Muscle of arm (tissue), 14 donors: ENCODE measurements at places on chromosomes 12 and 14.
A peak's percentile ranks its signal among the peaks of the same experiment; 100 is the strongest.

DNA sequence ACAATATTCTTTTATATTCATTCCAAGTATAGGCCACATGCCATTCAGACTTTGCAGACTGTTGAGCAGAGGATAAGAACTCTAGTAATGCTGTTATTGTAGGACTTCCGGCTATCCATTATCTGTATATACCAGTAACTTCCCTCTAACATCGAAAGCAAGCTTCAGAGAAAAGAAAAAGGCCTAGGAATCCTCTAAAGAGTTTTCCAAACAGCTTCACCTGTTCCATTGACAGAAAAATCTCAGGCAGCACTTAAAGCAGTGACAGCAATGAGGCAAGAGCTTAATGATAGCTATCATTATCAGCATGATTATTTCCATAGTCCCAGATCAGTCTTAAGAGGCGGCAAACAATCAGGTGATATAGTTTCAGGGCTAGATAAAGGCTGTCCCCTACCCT, 1.8 kb downstream of the CPNE8 start:
- DNase-seq, result no peak

DNA sequence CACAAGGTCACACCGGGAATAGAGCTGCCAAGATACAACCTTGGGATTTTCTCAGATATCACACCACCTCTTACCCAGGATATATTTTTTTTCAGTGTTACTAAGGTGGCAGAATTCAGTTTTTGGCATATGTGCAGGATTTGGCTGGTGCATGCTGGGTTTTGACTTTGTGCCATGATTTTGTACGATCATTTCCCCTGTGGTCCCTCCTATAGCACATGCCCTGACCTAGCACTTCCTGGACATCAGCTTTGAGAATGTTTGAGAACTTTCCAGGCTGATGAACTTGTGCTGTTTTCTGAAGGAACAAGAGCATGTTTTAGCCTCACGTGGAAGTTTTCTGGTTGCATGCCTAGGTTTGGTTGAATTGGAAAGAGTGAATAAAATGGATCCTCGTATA, 11.0 kb upstream of the TBPL2 start:
- DNase-seq, result no peak

GRCh38 chr12:51705450-51705849, 114.4 kb downstream of the SCN8A start:
- DNase-seq, result no peak

DNA sequence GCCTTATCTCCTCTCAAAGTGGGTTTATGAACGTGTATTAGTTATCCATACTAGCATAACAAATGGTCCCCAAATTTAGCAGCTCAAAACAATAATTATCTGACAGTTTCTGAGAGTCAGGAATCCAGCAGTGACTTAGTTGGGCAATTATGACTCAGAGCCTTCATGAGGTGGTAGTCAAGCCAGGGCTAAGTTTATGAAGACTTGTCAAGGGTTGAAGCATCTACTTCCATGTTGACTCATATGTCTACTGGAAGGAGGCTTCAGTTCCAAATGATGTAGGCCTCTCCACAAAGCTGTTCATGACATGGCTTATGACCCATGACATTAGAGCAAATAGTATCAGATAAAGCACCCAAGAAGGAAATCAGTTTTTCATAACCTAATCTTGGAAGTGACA, 73.2 kb downstream of the IPO8 start:
- no peak for DNase-seq

GRCh38 chr12:988646-989045, 2.4 kb upstream of the ERC1 start:
- no peak for DNase-seq

GRCh38 chr12:111454716-111455447, 49.2 kb downstream of the SH2B3 start:
- DNase-seq, result no peak

DNA sequence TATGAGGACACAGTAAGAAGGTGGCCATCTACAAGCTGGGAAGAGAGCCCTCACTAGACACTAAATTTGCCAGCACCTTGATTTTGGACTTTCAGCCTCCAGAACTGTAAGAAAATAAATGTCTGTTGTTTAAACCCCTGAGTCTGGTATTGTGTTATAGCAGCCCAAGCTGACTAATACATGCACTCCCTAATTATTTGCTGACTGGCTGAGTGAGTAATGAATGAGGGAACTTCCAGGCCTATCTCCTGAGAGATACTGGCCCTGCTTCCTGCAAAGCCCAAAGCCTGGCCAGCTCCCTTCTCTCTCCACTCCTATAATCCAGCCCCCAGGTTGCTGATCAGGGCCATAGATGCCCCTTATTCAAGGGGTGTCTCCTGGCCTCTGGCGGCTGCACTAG, 120.0 kb upstream of the NOS1 start:
- no peak for DNase-seq

DNA sequence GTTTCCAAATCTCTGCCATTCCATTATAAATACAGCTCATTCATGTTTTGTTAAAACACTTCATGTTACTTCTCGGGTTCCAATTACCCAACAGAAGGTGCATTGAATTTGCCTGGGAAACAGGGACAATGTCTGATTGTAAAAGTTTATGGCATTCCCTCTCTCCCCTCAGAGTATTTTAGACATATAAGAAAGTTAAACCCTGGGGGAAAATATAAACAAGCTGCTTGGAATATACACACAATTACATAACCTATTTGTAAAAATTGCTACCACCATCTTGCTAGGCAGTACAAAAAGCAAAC, 60.0 kb downstream of the BTG1 start:
- no peak for DNase-seq

GRCh38 chr12:120229071-120229486, 28.2 kb upstream of the RPLP0 start:
- DNase-seq, result no peak

DNA sequence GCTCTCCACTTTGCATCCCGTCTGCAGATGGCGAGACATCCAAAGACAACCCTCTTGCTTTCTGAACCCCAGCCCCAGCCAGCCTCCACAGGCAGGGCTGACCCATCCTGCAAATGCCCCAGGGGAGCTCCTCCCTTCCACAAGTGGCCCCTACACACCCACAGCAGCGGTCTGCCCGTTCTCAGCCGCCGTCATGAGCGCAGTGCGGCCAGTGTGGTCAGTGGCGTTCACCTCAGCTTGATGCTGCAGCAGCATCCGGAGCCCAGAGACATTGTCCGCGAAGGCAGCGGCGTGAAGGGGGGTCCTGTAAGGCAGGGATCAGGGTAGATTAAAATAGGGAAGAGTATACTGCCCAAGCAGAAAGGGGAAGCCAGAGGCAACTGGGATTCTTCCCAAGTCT, 13.7 kb downstream of the ANKRD52 start:
- no peak for DNase-seq

- peak; percentile 72 for DNase-seq
Measured at GRCh38 chr12:30874455-30875321, 51.9 kb upstream of the TSPAN11 start.

GRCh38 chr12:102570256-102570655, 89.9 kb upstream of the IGF1 start:
- no peak for DNase-seq

DNA sequence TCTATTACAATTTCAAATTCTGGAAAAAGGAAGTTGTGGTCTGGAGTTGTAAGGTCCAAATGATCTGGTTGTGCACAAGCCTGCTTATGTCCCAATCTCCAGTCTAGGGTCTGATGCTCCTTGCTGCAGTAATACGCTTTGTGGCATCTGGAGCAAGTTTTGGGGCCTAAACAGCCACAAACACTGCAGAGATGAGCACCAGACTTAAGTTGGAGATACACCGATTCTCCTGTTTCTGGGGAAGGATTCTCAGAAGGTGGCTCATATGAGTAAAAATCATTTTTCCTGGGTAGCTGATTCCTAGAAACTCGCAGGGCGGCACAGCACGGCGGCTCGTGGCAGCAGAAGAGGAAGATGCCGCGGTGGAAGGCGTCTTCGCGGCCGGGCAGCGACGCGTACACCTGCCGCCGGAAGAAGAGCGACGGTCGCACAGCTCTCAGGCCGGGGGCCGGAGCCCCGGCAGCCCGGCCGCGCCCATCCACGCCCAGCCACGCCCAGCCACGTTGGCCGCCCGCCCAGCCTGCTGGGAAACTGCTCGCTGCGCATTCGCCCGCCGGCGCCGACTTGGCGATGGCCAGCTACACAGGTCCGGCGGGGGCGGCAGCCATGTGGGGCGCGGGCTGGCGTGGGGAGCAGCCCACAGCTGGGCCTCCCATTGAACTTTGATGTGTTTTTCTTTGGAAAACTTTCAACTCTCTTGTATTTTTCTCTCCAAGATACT, 129.0 kb downstream of the ASCL4 start:
- DNase-seq, result no peak

- no peak for DNase-seq
Measured at GRCh38 chr14:96065661-96066459, 26.7 kb downstream of the C14orf132 start.

GRCh38 chr14:69797573-69798338, 715 bp upstream of the SLC10A1 start:
- no peak for DNase-seq

GRCh38 chr12:84842406-84843013, 70.1 kb downstream of the SLC6A15 start:
- peak; percentile 64 for DNase-seq

- DNase-seq, result peak; percentile 66
Measured at GRCh38 chr12:89384050-89384758, 31.9 kb upstream of the DUSP6 start.

- no peak for DNase-seq
Measured at GRCh38 chr14:90571149-90571947, 174.5 kb downstream of the CALM1 start.

DNA sequence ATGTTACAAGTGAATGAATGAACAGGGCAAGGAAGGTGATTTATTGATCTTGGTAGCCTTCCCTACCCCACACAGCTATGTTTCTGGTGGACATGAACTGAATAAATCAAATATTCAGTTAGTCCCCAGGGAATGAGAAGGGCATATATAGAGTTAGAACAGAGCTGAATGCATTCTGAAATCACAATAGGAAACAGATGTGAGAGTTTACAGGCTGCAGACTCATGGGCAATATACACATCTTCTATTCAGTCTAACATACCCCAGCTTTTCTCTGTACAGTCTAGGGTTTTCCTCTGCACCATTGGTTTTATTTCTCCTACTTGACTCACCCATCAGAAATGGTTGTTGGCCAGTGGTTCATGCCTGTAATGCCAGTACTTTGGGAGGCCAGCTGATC, 7.3 kb upstream of the STX2 start:
- no peak for DNase-seq

DNA sequence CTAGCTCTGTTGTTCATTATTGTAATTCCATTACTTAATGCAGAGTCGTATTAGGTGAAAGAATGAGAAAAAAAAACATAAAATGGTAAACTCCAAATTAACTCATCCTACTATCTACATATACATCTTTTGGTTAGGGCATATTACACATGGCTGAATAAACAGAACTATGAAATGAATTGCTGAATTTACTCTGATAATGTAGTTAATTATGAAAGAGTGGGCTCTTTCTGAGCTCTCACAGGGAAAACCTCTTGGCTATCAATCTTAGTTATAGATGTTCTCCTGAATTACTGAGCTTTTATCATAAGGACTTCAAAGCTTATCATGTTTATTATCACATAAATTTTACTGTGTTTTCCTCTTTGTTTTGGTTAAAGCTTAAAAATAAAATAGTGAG, 798.5 kb upstream of the MDGA2 start:
- no peak for DNase-seq

DNA sequence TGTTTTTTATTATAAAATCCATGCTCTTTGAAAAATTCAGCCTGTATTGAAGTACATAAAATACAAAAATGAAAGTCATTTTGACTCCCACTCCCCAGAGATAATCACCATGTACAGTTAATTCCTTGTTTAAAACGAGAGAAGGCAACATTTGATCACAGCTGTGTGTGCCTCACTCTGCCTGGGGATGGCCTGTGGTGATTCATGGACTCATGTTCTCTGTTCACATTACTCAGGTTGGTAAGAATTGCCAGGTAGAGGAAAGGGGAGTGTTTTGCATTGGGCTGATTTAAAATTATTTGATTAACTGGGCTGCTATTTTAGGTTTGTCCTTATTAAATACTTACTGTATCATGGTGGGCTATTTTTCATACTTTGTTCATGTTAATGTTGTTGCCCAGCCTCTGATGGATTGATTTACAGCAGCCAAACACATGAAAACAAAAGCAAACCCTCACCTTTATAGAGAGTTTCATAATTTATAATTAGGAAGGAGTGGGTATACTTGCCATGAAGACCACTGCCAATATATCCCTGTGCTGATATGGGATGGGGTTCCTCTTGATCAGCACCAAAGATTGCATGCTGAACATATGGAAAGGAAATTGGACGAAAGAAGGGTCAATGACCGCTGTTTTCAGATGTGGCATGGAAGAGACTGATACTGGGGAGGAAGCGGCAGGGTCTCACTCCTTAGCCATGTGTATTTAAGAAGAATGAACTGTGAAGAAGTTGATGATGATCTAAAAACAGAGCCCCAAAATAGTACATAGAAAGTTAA, 3.0 kb downstream of the ZBTB1 start:
- DNase-seq, result no peak

GRCh38 chr12:56993346-56993745, 13.0 kb downstream of the ZBTB39 start:
- no peak for DNase-seq

GRCh38 chr12:2082321-2082720, 29.5 kb downstream of the CACNA1C start:
- no peak for DNase-seq

DNA sequence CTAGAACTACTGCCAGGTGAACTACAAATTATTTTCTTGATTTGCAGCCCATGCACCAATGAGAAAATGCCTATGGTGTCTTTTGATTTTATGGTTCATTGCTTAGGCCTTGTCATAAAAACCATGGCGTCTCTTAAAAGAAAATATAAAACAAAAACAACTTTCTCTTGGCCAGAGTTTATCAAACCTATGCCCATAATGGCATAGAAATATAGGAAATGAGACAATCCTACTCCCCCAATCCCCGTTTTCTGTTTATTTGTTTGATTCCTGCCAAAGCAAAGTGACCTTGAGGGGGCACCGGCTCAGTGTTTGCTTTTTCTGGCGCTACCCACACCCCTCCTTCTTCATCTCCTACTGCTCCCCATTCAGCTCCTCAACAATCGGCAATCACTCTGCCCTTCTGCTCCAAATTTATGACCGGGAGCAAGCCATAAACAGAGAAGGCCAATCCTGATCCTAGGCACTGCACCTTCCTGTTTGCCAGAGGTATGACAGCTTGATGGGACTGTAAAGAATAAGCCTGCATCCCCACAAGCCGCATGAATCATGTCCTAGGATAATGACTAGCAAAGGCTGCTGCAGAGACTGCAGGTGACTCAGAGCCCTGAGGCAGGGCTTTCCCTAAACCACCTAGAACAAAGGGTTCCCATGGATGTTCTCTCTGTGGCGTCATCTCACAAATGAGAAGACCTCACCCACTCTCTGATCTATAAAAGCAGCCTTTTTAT, 874.9 kb downstream of the NRXN3 start:
- DNase-seq, result no peak

DNA sequence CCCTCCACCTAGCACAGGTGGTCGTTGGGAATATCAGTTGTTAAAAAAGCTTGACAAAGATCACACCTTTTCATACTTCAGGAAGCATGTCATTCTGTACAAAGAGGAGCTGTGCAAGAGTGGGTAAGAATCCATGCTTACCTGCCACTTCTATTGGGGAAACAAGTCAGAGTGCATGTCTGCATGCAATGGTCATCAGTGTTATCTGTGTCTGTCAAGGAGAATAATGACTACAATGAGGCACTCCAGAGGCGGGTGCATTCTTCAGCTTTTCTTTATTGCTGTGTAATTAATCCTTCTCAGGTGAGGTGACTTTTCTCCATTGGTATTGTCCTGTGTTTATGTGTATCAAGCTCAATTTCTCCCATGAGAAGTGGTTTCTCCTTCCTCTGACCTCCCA, 24.4 kb downstream of the KCNA5 start:
- DNase-seq, result no peak
